GM18507 (cell line): ENCODE measurements at places on chromosomes 13 and 19.

DNA sequence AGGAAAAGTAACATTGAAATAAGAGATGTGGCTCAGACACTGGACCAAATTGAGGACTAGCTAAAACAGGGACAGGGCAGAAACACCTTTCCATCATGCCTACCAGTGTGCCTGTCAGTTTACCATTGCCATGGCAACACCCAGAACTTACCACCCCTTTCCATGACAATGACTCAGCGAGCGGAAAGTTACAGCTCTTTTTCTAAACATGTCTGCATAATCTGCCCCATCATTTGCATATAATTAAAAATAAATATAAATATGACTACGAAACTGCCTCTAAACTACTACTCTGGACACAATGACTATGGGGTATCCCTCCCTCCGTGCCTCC lies 96.0 kb downstream of the UBL3 start:
- DNase-seq, result no peak

GRCh38 chr13:96809366-96810096 lies 184.7 kb downstream of the OXGR1 start:
- no peak for DNase-seq

- DNase-seq, result no peak
Observed at GRCh38 chr19:30017172-30017571, 75.1 kb downstream of the URI1 start.

- no peak for DNase-seq
Observed at GRCh38 chr19:4730740-4731171, 7.1 kb upstream of the DPP9 start.

GRCh38 chr13:43156916-43157315 lies 133.5 kb downstream of the DNAJC15 start:
- DNase-seq, result no peak

GRCh38 chr19:1318678-1319471 lies 33.2 kb downstream of the EFNA2 start:
- DNase-seq, result no peak

DNA sequence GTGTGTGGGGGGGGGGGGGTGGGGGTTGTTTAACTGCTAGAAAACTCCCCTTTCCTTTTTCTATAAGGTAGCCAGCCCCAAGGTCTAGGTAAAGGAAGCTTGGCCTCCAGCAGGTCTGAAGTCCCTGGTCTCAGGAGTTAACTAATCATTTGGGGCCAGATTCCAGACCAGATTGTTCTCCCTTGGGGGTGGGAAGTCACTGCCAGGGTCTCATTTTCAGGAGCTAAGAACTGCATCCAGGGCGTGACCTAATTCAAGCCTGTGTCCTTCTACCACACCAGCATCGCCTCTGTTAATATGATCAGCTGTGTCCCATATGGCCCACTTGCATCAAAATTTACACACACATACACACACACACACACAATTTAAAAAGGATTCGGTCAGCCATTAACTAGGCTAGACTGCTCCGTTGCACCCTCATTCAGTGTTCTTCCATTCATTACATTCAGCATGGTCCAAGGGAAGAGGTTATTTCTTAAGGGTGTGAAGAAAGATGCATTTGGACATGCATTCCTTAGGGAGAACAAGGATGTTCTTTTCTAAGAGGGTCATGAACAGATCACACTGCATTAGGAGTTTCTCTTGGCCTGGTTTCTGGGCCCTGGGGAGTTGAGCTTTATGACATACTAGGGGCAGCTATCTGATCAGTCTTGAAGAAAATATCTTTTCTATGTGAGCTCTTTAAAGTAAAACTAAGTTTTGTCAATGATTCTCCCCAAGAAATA lies 91.0 kb downstream of the FGF14 start:
- no peak for DNase-seq

DNA sequence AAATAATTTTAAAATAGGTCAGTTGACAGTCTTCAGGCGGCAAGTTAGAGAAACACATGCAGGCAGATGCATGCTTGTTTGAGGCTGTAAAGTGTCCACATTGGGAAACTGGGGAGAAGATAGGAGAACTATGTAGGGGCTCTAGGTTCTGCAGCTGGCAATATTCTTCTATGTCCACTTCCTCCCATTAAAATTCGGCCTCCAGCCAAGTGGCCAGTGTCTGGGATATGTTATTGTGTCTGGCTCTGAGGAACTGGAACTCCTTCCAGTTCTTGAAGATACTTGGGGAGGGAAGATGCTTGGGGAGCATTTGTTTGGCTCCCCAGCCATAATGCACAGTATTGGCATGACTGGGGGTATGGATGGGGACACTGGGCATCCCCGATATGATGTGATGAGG lies 20.9 kb upstream of the KLF2 start:
- no peak for DNase-seq

DNA sequence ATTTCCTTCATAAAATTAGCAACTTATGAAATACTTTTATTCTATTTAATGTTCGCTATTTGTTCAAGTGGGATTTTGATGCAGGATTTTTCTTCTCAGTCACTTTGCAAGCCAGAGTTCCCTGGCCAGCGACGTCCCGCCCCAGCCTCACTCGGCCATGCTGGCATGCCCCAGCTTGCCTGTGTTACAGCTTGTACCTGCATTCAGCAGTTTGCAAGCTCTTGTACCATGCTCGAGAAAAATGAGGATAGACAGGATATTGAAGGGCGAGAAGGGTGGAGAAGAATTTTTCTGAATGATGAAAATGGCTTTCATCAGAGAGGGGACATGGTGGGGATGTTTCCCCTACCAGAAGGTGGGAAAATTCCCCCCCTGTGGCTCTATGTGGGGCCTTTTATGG lies 2180.2 kb upstream of the PCDH20 start:
- DNase-seq, result no peak

GRCh38 chr13:52736891-52737290 lies 2.7 kb downstream of the CNMD start:
- no peak for DNase-seq

GRCh38 chr13:106063591-106064313 lies 471.7 kb downstream of the EFNB2 start:
- DNase-seq, result no peak

- DNase-seq, result peak; percentile 54
Observed at GRCh38 chr19:17235300-17235970, 9.4 kb downstream of the OCEL1 start.

DNA sequence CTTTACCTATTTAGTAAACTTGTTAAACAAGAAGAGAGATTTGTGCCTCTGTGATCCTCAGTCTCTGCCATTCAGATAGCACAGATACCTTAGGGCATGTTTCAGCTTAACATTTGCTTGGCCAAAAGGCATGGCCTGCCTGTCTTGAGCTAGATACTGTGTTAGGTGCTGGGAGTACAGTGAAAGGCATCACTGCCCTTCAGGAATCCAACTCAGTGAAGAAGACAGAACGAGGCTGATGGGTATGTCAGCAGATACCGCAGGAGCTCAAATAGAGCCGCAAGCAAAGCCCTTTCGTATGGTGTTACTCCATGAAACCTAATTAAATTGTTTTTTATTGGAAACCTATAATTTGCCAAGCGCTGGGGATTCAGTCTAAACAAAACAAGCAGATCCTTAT lies 12.9 kb downstream of the ZNF507 start:
- no peak for DNase-seq

GRCh38 chr13:35549481-35549880 lies 73.0 kb upstream of the MAB21L1 start:
- no peak for DNase-seq

- no peak for DNase-seq
Observed at GRCh38 chr13:82749551-82749950, 1132.7 kb downstream of the SLITRK1 start.

GRCh38 chr19:32291876-32292275 lies 53.5 kb upstream of the ZNF507 start:
- DNase-seq, result no peak

GRCh38 chr13:41516166-41516565 lies 58.8 kb downstream of the RGCC start:
- DNase-seq, result no peak

GRCh38 chr19:53581871-53582279 lies 43.9 kb downstream of the ZNF331 start:
- no peak for DNase-seq

- no peak for DNase-seq
Observed at GRCh38 chr13:113742000-113742441, 17.0 kb upstream of the TMEM255B start.

- DNase-seq, result no peak
Observed at GRCh38 chr13:51243832-51244231, 21.6 kb downstream of the FAM124A start.

DNA sequence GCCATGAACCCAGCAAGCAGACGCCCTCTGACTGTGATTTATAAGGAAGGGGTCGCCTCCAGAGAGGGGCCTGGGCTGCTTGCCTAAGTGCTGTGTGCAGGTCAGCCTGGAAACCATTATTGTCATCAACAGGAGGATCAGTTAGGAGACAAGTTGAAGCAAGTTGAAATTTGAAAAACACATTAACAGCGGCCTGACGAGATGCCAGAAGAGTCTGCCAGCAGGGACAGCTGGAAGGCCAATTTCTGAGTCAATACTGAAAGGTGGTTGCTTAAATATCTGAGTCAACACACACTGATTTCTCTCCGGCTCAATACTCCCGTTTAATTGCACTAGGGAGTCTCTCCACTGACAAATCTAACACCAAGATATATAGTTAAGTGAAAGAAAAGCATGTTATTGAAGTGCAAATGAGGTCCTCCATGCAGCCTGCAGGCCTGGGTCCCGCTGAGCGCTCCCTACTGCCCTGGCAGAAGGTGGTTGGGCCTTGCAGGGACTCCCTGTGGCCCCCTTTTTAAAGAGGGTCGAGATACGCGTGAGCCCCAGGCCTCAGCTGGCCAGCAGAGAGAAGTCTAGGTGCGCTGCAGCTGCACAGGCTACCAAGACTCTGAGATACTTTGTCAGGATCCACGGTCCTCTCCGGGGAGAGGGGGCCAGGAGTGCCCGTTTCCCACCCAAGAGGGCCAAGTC lies 91.1 kb downstream of the RNASEH2B start:
- DNase-seq, result no peak

DNA sequence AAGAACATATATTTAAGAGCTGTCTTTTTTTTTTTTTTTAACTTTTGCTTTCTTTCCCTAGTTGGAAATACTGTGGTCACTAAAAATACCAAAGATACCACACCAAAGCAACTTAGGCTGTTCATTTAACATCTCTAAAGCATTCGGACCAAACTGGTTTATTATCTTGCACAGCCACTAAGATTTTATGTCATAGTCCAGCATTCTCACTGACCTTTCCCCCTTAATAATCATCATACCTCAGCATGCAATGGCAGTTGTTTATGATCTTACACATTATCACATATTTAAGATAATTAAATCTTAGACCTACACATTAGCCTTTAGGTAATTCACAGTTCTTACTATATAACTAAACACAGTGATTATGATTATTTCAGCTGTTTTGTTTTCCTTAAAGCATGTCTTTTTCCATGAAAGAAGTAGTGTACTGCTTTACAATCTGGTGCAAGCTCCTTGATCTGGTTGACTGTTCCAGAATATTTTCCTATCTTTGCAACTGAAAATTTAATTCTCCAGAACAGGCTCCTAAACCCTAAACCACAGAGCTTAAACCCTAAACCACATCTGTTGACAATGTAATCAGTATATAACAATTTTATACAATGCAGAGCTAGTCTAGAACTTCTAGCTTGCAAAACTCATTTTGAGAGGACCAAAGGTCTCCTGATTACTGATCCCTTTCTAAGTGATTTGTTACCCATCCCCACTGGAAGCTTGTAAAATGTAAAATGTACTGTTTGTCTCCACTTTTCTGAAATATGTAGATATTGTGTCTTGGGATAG lies 74.2 kb downstream of the CDK8 start:
- DNase-seq, result no peak

DNA sequence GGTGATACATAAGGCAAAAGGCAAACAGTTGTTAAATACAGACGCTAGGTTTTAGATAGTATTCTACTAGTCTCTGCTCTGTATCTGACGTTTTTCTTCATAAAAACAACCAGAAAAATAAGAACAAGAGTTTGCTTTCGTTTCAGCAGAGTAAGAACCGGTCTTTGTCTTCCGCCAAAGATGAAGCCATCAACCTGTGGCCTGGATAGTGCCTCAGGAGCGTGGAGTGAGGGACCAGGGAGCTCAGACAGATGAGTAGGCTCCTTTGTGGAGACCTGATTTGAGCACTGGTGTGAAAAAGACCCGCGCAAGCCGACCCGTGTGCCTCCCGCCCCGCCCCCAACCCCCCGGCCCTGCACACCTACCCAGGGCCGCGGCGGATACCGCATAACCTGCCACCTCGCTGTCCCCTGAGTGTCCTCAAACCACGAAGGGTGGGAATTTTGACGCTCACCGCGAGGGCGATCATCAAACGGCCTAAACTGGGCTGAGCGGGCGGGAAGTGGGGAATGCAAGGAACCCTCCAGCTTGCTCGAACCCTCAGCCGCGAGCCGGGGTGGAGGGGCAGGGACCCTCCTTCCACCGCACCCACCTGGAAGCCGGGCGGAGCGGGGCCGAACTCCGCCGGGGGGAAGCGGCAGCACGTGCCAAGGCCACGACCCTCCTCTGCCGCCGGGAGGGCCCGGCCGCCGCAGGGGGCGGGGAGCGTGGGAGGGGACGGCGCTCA lies 866 bp upstream of the LMO7 start:
- DNase-seq, result peak; percentile 2

DNA sequence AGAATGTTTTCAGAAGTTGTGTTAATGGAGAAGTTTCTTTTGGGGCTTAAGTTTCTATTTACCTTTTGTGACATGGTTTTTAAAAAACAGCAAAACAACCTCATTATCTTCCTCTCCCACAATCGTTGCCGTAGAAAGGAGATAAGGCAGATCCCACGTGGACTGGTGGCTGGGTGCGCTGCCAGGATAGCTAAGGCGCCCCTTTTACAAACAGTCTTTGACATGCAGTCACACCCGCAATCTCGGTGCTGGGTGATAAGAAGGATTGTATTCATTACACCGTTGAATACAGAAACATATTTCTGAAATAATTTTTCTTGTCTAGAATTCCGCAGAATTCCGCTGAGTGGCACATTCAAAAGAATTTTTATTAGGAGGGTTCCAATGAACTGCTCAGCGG lies 271.1 kb downstream of the UQCRFS1 start:
- no peak for DNase-seq

GRCh38 chr19:6098574-6098973 lies 11.7 kb downstream of the RFX2 start:
- DNase-seq, result no peak
